ENCODE measurements at places on chromosomes 4 and X.

DNA sequence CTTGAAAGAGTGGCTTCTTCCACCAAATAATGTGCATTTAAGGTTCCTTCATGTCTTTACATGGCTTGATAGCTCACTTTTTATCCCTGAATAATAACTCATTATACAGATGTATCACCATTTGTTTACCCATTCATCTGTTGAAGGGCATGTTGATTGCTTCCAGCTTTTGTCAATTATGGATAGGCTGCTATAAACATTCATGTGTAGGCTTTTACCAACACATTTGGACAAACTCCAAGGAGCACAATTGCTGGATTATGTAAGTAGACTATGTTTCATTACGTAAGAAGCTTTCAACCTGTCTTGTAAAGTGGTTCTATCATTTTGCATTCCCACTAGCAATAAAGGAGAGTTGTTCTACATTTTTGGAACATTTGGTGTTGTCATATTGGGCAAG lies 2637.0 kb downstream of the PCDH7 start:
- DNase-seq: no peak

DNA sequence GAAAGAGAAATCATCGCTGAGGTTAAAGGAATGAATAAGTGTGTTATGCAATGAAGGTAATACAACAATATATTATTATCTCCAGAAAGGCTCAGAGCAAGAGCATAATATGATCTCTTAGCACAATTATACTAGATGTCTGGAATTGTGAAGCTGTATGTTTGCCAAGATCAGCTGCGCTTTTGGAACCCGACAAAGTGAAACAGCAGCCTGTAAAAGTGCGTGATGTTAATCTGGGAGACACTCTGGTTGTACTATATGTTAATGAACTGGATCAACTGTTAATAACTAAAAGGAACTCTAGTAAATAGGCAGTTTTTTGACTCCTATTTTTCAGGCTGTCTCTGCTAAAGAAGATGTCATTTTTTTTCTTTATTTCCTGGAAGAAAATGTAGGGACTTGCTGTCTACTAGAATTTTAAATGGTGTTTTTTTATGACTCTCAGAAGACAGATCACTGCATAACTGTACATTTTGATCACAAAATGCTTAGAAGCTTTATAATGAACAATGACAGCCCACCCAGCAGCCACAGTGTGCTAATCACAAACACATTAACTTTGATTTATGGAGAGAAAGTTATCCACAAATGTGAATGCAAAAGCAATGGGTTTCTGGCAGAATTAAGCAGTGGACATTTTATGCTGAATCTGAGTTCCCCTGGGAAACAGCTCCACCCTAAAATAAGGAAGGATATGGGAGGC lies 50.2 kb downstream of the UGT2B28 start:
- DNase-seq: no peak

- no peak for DNase-seq
Observed at GRCh38 chr4:101140228-101140627, 207.1 kb downstream of the PPP3CA start.

- DNase-seq: no peak
Observed at GRCh38 chr4:169050284-169050683, 40.2 kb upstream of the CBR4 start.

DNA sequence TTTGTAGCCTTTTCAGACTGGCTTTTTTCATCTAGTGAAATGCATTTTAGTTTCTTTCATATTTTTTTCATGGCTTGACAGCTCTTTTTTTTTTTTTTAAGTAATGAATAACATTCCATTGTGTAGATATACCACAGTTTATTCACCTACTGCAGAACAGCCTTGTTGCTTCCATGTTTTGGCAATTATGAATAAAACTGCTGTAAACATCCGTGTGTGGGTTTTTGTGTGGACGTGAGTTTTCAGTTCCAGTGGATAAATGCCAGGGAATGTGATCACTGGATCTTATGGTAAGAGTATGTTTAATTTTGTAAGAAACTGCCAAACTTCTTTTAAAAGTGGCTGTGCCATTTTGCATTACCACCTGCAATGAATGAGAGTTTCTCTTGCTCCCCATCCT lies 160.8 kb downstream of the SOWAHB start:
- DNase-seq: no peak

DNA sequence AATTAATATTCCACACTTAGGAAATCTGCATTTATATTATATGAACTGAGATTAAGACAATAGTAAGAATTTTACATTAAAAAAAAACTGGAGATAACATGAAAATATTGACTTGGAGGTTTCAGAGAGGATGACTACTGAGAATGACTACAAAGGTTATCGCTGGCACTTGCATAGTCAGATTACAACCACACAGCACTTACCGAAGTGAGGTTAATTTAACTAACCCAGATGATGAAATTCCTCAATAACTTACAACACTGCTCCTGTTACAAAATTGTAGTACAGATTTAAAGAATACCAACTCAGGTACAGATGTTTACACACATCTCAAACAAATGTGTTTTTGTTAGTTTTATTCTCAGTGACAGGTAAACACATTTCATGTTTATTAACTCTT lies 283.5 kb downstream of the CAMK2D start:
- no peak for DNase-seq

- DNase-seq: no peak
Observed at GRCh38 chr4:124573056-124573455, 139.5 kb downstream of the ANKRD50 start.

- no peak for DNase-seq
Observed at GRCh38 chr4:112280386-112281056, 5.2 kb downstream of the TIFA start.

- no peak for DNase-seq
Observed at GRCh38 chrX:105829011-105829410, 6.7 kb downstream of the NRK start.

DNA sequence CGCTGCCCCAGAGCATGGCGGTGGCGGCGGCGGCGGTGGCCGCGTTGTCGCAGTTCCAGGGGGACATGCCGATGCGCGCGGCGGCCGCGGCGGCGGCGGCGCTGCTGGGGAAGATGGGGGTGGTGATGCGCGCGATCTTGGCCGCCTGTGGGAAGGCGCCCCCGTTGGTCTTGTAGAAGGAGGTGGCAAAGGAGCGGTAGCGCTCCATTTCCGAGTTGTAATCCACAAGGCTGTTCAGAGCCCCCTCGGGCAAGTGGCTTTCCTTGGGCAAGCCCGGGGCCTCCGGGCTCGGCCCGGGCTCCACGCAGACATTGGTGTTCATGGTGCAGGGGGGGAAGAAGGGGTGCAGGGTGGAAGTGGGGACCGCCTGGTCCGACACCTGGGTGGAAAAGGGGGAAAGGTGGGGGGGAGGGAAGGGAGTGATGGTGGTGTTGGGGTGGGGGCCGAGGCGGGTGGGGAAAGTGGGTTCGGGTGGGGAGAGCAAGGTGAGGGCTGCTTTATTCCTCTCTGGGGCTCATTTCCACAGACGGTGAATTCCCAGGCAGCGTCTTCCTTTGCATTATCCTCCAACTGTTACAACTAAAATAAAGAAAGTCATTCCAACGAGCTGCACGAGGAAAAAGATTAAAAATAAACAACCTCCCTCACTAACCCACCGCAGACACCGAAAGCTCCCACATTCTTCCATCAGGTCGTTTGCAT lies 3.1 kb downstream of the CXXC4 start:
- DNase-seq: peak; percentile 47

DNA sequence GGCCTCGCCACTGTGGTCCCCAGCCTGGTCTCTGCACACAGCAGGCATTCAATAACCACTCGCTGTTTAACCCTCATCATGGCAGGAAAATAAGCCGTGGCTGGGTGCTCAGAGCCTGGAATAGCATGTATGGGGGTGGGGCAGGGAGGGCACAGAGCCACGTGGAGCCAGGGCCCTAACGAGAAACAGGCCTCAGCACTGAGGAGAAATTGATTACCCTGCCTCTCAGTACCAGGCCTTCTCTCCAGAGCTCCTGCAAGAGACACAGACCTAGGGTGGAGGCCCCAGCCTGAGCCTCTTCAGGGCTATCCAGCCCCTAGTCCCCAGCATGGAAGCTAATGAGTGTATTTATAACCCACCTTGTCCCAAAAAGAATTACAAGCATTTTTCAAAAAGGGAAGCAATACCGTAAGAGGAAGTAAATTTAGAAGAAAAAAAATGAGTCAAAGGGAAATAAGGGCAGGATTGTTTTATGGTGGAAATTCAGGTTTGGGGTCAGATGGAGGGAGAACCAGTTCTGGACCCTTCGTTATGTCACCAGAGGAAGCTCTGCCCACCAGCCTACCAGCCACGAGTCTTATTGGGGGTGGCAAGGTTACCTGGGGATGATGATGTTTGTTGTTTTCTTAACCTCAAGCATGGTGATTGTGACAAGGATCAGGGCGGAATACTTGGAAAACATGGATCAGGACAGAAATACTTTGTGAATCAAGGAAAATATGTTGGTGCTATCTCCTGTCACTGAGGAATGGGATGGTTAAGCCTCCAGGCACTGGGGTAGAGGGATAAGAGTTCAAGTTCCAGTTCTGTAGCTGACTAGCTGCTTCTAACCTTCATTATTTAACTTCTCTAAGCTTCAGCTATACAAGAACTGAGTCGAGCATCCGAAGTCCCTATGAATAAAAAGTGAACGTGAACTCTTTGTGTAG lies 101.9 kb upstream of the RBPJ start:
- DNase-seq: no peak

DNA sequence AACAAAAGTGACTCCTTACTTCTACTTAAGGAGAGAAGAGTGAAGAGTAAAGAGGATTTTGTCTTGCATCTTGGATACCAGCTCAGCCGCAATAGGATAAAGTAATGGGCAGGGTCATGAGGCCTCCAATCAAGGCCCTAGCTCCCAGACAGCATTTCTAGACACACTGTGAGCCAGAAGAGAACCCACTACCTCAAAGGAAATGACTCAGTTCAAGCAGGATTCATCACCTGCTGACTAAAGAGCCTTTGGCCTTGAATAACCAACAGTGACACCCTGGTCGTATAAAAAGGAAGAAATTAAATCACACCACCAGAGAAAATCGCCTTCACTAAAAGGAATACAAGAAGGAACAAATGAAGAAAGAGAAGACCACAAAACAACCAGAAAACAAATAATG lies 416.1 kb downstream of the PCDH18 start:
- no peak for DNase-seq

DNA sequence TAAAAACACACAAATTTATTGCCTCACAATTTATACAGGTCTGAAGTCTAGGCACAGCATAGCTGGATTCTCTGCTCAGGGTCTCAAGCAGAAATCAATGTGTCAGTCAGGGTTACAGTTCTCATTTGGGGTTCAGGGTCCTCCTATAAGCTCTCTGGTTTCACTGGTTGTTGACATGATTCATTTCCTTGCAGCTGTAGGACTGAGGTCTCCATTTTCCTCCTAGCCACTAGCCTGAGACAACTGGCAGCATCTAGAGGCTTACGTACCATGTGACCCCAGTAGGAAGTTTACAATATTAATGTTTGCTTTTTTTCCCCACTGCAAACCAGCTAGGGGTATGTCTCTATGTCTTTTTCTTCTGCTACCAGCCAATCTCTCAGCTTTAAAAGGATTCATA lies 102.5 kb downstream of the CPEB2 start:
- DNase-seq: no peak

GRCh38 chr4:23779839-23780238 lies 110.0 kb downstream of the PPARGC1A start:
- no peak for DNase-seq

GRCh38 chr4:85610450-85610849 lies 135.5 kb downstream of the ARHGAP24 start:
- no peak for DNase-seq

- no peak for DNase-seq
Observed at GRCh38 chr4:158895797-158896576, 127.2 kb downstream of the FNIP2 start.

Measured in NCI-H1436 (cell line).